ENCODE measurements at places on chromosomes 2 and 18. TPM values are rescaled to one million over a fixed set of nuclear protein-coding genes. Genes with fewer than 3 reads are reported as not detected.

DNA sequence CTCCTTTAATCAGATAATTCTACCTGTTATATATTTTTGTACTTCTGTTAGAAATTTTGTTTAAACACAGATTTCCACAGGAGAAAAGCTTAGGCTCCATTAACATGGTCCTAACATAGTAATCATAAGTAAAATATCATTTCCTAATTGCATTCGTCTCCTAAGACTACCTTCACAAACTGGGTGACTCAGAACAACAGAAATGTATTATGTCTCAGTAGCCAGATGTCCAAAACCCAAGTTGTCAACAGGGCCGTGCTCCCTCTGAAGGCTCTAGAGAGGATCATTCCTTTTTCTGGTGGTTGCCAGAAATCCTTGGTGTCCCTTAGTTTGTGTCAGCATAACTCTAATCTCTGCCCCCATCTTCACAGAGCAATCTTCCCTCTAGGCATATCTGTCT is 5.4 kb downstream of the FBXO15 start:
- DNase-seq = no peak

GRCh38 chr2:54613386-54613785 is 110.1 kb upstream of the EML6 start:
- DNase-seq = no peak

DNA sequence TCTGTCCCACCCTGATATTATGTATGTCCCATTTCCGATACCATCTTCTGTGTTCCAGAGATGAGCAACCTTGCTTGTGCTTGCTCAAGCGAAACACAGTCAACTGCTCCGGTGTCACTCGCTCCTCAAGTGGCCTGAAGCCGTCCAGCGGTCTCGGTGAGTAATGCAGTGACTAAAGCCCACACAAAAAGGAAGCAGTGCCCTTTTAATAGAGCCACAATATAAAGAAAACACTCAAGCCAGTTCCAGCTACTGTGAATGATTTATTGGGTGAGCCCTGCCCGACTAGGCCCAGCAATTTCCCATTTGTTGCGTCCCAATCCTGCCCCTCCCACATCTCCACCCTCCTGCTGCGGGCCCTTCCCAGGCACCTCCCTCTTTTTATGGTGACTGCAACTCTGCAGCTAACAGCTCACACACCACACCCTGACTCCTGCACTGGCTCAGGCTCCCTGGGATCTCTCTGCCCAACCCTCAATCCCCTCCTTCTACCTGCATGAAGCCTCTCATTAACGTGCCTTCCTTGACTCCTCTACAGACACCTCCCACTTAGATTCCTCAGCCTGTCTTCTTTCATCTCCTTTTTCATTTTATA is 44.2 kb upstream of the DSC1 start:
- DNase-seq = peak; percentile 80

DNA sequence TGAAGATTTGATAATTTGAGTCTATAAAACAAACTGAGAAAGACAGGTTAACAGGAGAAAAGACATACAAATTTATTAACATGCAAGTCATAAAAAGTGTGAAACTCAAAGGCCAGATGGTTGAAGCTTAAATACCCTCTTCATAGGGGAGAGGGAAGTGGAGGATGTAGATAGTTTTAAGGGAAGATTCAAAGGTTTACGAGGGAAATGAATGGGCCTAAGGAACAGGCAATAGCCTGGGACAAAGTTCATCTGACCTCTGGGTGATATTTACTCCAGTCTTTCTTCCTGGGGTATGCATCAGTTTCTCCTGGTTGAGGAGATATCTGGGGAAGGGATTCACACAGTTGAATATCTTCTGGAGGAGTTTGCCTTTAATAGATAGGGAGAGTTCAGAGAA is 215.0 kb upstream of the SP5 start:
- no peak for DNase-seq

The ZC3H6 gene
- 19.9 TPM for total RNA-seq

The MYL12A gene
- total RNA-seq = 547 TPM
